HCT116 (cell line): ENCODE measurements at places on chromosomes 6 and 20. TPM values are rescaled to one million over a fixed set of nuclear protein-coding genes. Genes with fewer than 3 reads are reported as not detected.

The OXT gene
- not detected for total RNA-seq

DNA sequence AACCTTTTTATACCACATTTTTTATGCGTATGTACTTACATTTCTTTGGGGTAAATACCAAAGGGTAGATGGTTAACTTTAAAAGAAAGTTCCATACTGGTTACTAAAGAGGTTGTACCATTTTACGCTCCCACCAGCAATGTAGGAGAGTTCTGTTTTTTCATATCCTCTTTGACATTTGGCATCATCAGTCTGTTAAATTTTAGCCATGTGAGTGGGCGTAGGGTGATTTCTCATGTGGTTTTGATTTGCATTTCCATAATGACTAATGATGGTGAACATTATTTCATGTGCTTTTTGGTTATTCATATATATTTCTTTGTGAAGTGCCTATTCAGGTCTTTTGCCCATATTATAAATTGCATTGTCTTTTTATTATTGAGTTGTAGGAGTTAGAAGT, 194.2 kb downstream of the PRL start:
- DNase-seq = no peak
- H3K4me1 ChIP-seq = no peaks in the 10 kb centered on the region
- H3K27ac ChIP-seq = no peak overlapping the region
- no peak overlapping the region for H3K4me3 ChIP-seq

The DEFB121 gene
- not detected for total RNA-seq

The SLC2A10 gene
- total RNA-seq = 0.05 TPM

The BANF2 gene
- not detected for total RNA-seq

DNA sequence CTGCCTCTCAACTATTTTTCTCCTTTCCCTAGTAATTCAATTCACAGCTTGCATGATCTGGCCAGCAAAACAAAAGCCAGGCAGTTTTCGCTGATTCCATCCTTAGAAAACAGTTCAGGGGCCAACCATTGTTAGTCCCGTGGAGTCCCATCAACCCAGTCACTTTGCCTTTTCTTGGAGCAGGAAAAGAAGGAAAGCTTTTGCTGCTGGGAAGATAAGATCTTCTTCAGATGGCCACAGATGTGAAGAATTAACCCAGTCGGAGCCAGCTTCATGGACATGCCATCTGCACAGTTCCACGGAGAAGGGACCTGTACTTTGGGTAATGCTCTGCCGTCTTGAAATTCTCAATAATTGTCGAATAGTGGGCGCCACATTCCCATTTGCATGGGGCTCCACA, 76.9 kb upstream of the TSHZ2 start:
- no peaks in the 10 kb centered on the region for H3K4me1 ChIP-seq
- DNase-seq = no peak
- H3K4me3 ChIP-seq = no peak overlapping the region
- no peak overlapping the region for H3K27ac ChIP-seq
- no peaks in the 10 kb centered on the region for H3K27me3 ChIP-seq

The RIPOR2 gene
- total RNA-seq = 0.44 TPM

GRCh38 chr20:35264755-35265154, 13.2 kb downstream of the MMP24OS start:
- H3K36me3 ChIP-seq = no peaks in the 10 kb centered on the region
- no peak overlapping the region for H3K4me3 ChIP-seq
- no peak overlapping the region for H3K27ac ChIP-seq
- no peaks in the 10 kb centered on the region for H3K27me3 ChIP-seq

DNA sequence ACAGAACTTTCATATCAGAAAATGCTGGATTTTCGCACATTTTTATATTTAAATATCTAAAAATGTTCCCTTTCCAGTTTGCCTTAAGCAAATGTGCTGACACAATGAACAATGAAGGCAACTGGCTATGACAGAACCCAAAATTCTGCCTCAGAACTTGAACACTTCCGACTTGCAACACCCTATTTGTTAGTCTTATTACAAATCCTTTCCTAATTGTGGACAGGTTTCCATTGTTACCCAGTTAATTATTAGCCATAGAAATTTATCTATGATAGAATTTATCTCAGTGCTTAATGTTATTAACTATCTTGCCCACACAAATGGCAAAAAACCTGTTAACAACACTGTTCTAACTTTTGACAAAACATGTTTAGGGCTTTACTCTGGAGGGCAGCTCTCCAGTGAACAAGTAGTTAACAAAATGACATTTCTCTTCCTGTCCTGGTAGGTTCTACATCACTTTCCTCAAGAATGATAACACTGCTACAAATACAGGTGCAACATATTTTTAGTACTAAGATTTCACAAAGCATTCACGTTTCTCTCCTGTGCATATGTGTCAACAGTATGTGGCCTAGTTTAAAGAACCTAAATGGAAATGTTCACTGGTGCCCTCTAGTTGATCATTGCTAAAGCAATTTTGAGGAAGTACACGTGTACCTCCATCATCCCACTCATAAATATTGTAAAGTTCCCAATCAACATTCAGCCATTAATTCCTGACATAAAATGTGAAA, 58.4 kb downstream of the HIVEP2 start:
- peaks cover 19% of the 10 kb centered on the region for H3K4me1 ChIP-seq
- no peak for DNase-seq
- no peak overlapping the region for H3K27ac ChIP-seq
- no peak overlapping the region for H3K4me3 ChIP-seq

The NEDD9 gene
- total RNA-seq = 0.17 TPM

- no peak for DNase-seq
- no peaks in the 10 kb centered on the region for H3K27me3 ChIP-seq
- H3K4me3 ChIP-seq = no peak overlapping the region
- H3K4me1 ChIP-seq = no peaks in the 10 kb centered on the region
Measured at GRCh38 chr20:46938434-46938833, 43.8 kb downstream of the EYA2 start.

DNA sequence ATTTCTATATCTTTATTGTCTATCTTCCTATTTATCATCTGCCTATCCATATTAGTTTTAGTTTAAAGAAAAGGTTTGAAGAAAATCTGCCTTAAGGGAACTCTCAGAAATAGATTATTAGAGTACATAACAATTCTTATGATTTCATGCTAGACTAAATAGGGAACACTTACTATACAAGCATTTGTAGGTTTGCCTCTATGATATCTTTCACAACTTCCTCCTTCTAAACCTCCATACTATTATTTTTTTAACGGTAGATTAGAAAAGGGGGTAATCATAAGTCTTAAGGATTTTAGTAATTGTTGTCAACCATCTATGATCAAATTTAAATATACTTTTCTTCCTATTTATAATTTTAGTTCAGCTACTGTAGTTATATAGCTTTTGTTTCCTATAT, 11.6 kb upstream of the DSE start:
- H3K4me1 ChIP-seq = no peaks in the 10 kb centered on the region
- H3K27ac ChIP-seq = no peak overlapping the region
- H3K27me3 ChIP-seq = no peaks in the 10 kb centered on the region
- H3K36me3 ChIP-seq = no peaks in the 10 kb centered on the region
- no peak overlapping the region for H3K4me3 ChIP-seq
